SIG-M5 (cell line): ENCODE measurements at places on chromosomes 2 and 18.

DNA sequence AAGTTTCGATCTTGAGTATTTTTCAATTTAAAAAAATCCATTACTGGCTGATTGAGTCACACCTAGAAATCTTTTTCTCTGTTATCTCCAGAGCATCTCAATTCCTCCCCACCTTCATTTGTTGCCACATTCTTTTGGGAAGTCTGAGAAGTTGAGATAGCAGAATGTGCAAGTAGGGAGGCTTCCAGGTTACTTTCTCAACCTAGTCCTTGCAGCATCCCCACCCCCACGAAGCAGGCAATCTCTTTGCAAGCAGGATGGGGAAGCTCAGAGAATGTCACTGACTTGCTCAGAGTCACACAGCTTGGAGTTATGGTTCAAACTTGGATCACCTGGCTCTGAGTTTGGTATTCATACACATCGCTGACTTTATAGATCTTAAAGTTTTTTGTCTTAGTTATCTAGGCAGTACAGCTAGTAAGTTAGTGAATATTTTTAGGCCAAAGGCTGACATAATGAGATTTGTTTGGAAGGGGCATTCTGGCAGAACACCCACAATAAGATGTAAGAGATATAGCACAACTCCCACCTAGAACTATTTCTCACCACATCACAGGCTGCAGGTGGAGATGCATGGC is 25.9 kb upstream of the LCLAT1 start:
- DNase-seq: no peak

GRCh38 chr18:59916746-59917145 is 16.9 kb downstream of the PMAIP1 start:
- DNase-seq: no peak

DNA sequence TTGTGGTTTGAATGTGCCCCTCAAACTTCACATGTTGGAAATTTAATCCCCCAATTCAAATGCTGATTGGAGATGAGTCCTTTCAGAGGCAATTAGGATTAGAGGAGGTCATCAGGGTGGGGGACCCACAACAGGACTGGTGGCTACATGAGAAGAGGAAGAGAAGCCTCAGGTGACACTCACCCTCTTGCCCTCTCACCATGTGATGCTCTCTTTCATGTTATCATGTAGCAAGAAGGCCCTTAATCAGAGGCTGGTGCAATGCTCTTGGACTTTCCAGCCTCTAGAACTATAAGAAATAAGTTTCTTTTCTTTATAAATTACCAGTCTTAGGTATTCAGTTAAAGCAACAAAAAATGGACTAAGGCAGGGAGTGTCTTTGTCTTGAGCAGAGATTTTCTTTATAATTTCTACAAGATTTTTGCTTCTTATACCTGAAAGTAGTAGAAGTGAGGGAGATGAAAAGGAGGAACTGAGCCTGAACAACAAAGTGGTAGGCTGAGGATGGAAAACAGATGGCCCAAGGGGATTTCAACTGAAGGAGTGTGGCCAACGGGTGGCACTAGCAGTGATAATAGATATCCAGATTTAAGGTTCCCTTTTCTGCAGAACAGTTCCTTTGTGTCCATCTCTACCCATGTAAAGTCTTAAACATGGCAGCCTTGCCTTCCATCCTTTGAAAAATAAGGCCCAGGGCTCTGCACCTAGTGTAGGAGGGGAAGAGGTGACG is 49.2 kb upstream of the TGIF1 start:
- DNase-seq: no peak

GRCh38 chr18:79634186-79634585 is 45.4 kb upstream of the CTDP1 start:
- no peak for DNase-seq

DNA sequence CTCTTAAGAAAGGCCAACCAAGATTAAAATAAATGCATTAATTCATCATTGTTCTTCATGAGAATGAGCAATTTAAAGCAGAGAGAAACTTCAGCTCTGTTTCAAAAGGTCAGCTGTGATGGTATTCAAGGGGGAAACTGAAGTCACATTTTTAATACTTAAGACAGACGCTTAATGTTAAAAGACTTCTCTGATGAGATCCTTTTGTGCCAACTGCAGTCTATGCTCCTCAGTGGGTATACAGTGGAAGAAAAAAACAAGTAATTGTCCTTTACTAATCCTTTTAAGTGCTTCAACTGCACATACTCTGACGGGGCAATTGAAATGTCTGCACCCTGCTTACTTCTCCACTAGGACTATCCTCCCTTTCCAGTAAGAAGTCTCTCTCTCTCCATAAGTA is 309.7 kb downstream of the GULP1 start:
- DNase-seq: no peak

DNA sequence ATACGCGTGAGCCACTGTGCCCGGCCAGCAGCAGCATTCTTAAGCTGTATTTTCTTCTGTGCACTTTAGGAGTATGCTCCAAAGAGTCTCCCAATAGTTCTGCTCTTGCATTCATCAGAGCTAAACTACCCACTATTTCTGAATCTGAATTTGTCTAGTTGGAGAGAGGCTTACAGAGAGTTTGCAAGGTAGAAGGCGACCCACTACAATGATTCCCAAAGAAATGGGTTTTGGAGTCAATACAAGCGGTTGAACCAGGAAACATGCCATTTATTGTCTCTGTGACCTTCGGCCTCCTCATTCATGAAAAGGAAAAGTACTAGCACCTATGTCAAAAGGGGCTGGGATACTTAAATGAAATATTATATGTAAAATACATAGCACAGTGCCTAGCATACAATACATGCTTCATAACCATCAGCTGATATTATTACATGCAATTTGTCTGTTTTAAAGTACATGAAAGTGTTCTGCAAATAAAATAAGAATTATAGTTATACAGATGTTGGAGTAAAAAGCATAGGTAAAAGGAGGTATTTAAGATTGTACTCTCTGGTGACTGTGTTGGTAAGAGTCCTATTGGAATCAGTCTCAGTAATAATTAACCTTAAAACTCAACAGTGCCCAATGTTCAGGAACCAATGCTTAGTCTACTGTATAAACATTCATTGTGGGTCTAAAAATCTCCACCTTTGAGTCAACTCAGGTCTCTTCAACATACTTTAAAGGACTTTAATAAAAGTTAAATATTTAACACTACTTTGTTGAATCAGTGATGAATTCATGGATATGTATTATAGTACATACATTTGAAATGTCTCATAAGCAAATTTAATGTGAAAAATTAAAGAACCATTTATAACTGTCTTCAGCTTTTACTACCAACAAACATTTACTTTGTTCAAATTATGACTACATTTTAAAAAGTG is 89.8 kb upstream of the GRB14 start:
- DNase-seq: no peak

- no peak for DNase-seq
These were observed 94.9 kb downstream of the MYOM1 start for GRCh38 chr18:3124822-3125221.

DNA sequence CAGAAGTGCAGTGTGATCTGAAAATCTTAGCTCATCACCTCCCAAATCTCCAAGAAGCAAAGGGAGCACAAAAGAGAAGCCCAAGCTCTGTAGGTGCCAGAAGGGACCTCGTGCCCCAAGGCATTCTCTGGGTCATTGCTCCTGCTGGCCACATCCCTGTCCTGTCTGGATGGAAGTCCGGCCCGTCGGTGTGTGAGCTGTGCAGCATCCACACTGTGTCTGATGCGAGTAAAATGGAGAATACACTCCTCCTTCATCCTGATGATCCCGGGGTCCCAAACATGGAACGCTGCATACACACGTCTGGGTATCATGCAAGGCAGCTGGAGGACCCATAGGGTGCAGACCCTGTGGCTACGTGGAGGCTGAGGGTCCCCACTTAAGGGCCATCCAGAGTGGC is 851.4 kb downstream of the GALR1 start:
- DNase-seq: no peak

DNA sequence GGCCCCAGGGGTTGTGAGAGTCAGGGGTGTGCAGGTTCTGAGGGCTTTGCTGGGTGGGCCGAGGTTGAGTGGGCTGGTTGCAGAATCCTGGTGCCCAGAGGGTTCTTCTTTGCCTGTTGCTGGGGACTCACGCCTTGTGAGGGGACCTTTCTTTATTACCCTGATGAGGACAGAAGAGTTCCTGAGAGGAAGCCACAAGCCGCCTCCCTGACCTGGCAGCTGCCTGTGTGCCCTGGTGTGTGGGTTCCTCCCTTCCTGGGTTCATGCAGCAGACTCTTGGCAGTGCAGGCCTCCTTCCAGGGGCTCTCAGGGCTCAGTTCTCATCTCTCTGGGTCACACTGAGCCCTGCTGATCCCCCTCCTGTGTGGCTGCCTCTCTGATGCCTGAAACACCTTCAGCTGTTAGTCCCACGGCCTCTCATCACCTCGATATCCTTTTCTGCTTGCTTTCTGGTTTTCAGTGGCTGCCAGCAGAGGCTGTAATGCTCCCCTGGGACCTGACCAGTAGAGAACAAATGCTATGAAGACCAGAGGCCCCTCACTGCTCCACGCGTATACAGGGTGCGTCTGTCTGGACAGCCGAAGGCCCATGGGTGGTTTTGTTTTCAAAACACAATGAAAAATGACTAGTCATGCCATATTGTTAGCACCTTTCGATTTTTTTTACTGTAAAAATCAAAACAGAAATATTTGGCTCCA is 191.3 kb downstream of the AGAP1 start:
- DNase-seq: no peak

DNA sequence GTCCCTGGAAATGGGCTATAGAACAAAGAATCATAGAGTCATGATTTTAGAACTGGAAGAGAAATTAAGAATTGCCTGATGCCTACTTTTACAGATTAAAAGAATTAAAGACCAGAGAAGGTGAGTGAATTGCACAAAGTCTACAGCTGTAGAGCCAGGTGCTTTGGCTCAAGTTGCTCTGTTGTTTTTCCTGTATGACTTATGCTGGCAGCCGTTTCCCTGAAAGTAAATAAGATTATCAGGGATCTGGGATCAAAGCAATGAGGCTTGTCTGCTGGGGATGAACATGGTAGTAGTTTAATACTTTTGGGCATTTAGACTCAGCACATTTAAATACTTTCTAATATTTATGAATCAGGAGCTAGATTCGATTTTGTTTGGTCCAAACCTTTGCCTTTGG is 166.9 kb downstream of the PRPF40A start:
- DNase-seq: no peak

DNA sequence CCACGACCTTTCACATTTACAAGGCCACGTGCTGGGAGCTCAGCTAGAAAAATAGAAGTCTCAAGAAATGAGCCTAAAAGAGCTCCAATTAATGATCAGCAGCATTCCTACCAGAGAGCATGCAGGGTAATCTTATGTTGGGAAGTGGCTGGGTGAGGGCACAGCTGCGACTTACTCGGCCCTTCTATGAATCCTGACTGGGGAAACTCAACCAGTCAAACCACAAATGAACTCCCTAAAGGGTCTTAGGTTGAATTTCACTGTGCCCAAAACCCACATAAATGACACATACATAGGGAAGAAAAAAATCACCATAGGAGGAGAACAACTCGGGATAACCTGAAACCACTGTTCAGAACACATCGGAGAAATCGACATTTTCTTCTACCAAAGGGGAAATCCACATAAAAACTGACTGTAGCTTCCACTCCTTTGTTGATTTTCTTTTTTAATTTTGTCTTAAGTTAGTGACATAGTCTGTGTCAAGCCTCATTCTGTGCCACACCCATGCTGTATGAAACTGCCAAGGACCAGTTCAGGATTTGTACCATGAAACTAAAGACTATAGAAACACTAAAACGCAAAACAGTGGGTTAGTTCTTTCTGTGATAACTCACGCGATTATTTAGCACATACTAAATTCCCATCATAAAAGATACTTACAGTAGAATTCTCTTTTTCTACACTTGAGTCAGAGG is 54.7 kb downstream of the UXS1 start:
- DNase-seq: no peak

DNA sequence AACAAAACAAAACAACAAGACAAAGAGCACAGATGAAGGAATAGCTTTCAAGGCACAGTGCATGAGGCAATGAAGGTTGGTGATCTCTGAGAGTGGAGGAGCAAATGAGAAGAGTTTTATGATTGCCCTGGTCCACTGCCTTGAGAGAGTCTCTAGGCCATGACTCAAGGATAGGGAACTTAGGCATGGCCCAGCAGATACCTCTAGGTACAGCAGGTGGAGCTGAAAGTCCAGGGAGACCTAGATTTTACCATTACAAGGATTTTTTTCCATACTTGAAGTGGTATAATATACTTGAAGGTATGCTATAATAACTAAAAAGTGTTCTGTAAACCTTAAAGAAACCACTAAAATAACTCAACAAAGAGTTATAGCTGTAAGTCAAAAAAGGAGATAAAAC is 239.5 kb upstream of the KLHL29 start:
- no peak for DNase-seq
